ENCODE measurements at places on chromosomes 5 and 9.

DNA sequence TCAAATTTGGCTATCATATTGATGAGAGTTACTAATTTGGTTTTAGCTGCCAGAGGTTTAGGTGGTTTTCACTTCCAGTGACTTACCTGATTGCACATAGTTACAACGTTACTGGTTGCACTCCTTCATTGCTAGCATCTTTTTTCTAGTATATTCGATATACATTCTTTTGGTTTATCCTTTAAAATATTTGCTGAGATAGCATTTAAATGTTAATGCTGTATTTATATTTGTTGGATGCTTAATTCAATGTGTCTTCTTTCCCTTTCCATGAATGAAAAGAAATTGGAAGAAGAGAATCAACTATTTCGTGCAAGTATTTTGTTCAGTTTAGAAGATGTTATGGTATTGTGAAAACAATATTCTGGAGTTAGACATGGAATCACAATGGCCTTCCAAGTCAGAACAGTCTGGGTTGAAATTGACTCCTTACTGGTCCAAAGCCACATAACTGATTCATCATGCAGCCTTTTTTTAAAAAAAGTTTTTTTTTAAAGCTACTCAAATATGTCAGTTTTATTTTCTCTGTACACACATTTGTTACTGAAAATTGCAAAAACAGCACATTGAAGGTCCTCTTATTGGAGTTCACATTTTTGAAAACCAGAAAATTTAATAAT is 2.2 kb downstream of the SPIN1 start:
- peaks cover 14% of the 10 kb centered on the region for H3K4me1 ChIP-seq
- H3K36me3 ChIP-seq, result no peaks in the 10 kb centered on the region
- no peak overlapping the region for H3K4me3 ChIP-seq
- H3K27me3 ChIP-seq, result no peaks in the 10 kb centered on the region

DNA sequence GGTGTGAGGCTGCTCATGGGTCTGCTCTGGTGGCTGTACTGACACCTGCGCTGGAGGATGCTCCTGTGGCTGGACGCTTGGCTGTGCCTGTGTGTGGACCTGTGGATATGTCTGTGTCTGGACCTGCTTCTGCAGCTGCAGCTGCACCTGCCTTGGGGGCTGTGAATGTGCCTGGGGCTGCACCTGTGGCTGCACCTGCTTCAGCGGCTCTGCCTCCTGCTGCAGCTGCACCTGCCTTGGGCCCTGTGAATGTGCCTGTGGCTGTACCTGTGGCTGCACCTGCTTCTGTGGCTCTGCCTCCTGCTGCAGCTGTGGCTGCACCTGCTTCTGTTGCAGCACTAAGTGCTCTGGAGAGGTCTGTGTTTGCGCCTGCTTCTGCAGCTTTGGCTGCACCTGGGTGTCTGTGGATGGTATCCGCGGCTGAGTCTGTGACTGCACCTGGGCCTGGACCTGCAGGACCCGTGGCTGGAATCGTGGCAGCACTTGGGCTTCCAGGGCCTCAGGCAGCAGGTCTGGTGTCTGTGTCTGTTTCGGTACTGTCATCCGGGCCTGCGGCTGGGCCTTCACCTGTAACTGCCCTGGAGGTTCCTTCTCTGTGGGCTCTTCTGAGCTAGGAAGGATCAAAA is 12.5 kb downstream of the CIZ1 start:
- no peaks in the 10 kb centered on the region for H3K4me1 ChIP-seq
- H3K36me3 ChIP-seq, result peaks cover 81% of the 10 kb centered on the region
- no peak overlapping the region for H3K27ac ChIP-seq
- no peaks in the 10 kb centered on the region for H3K27me3 ChIP-seq
- no peak for DNase-seq
- no peak overlapping the region for H3K4me3 ChIP-seq

- H3K4me1 ChIP-seq, result peaks cover 16% of the 10 kb centered on the region
- H3K27ac ChIP-seq, result no peak overlapping the region
- DNase-seq, result no peak
- no peak overlapping the region for H3K4me3 ChIP-seq
- H3K36me3 ChIP-seq, result no peaks in the 10 kb centered on the region
Measured at GRCh38 chr5:78496373-78496772, 136.0 kb downstream of the SCAMP1 start.

DNA sequence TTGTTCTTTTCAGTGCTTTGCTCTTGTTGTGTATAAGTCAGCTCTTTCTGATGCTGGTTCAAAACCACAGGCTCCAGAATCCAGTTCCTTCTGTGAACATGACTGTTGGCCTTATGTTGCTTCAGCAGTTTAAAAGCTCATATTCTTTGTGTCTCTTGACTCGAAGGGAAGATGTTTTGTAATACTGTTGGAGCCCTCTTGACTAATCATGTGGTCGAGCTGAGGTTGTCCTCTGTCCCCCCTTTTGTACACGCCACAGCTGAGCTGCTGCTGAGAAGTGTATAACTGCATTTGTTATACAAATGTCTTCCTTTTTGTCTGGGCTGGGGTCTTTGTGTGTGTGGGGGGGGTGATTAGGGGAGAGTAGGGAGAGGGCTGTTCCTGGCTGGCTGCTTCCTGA is 35.8 kb downstream of the SLC36A1 start:
- no peaks in the 10 kb centered on the region for H3K27me3 ChIP-seq
- no peak for DNase-seq
- peaks cover 33% of the 10 kb centered on the region for H3K36me3 ChIP-seq
- H3K27ac ChIP-seq, result no peak overlapping the region
- H3K4me3 ChIP-seq, result no peak overlapping the region
- peaks cover 3% of the 10 kb centered on the region for H3K4me1 ChIP-seq

- no peaks in the 10 kb centered on the region for H3K27me3 ChIP-seq
- peaks cover 44% of the 10 kb centered on the region for H3K36me3 ChIP-seq
- H3K27ac ChIP-seq, result no peak overlapping the region
- H3K4me3 ChIP-seq, result no peak overlapping the region
- no peaks in the 10 kb centered on the region for H3K4me1 ChIP-seq
Measured at GRCh38 chr5:172906436-172906835, 52.8 kb upstream of the RPL26L1 start.

- DNase-seq, result no peak
- no peaks in the 10 kb centered on the region for H3K27me3 ChIP-seq
- no peak overlapping the region for H3K4me3 ChIP-seq
- H3K27ac ChIP-seq, result no peak overlapping the region
- no peaks in the 10 kb centered on the region for H3K36me3 ChIP-seq
Measured at GRCh38 chr5:16304846-16305245, 125.3 kb upstream of the MARCHF11 start.

- no peak for DNase-seq
- no peak overlapping the region for H3K27ac ChIP-seq
- H3K4me1 ChIP-seq, result peaks cover 80% of the 10 kb centered on the region
- no peaks in the 10 kb centered on the region for H3K27me3 ChIP-seq
- H3K4me3 ChIP-seq, result no peak overlapping the region
- H3K36me3 ChIP-seq, result peaks cover 8% of the 10 kb centered on the region
Measured at GRCh38 chr9:87564791-87565241, 67.1 kb downstream of the DAPK1 start.

- no peaks in the 10 kb centered on the region for H3K27me3 ChIP-seq
- no peak overlapping the region for H3K27ac ChIP-seq
- no peak for DNase-seq
- peaks cover 5% of the 10 kb centered on the region for H3K36me3 ChIP-seq
- H3K4me1 ChIP-seq, result no peaks in the 10 kb centered on the region
Measured at GRCh38 chr9:132040808-132041207, 38.9 kb downstream of the MED27 start.

GRCh38 chr5:8176101-8176693 is 307.2 kb downstream of the MTRR start:
- H3K4me1 ChIP-seq, result no peaks in the 10 kb centered on the region
- DNase-seq, result no peak
- H3K4me3 ChIP-seq, result no peak overlapping the region
- H3K27ac ChIP-seq, result no peak overlapping the region
- no peaks in the 10 kb centered on the region for H3K27me3 ChIP-seq

- no peaks in the 10 kb centered on the region for H3K36me3 ChIP-seq
- H3K27me3 ChIP-seq, result no peaks in the 10 kb centered on the region
- H3K4me3 ChIP-seq, result no peak overlapping the region
- no peak for DNase-seq
Measured at GRCh38 chr9:135246248-135247205, 159.1 kb downstream of the OLFM1 start.

DNA sequence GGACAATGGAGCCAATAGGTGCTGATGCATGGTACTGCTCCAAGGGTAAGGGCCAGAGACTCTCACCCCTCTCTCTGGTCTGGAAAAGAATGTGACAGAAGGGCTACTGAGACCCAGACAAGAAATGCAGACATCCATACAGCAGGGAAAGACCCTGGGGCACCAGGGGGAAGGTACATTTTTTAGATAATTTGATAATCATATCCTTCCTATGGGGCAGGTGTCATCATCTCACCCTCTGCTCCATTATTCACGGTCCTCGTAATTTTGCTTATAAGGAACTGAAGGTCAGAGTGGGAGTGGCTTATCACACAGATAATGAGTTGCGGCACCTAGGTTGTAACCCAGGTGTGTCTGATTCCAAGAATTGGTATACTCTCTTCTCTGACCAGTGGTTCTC is 90.0 kb downstream of the TRIM32 start:
- H3K4me1 ChIP-seq, result no peaks in the 10 kb centered on the region
- DNase-seq, result no peak

DNA sequence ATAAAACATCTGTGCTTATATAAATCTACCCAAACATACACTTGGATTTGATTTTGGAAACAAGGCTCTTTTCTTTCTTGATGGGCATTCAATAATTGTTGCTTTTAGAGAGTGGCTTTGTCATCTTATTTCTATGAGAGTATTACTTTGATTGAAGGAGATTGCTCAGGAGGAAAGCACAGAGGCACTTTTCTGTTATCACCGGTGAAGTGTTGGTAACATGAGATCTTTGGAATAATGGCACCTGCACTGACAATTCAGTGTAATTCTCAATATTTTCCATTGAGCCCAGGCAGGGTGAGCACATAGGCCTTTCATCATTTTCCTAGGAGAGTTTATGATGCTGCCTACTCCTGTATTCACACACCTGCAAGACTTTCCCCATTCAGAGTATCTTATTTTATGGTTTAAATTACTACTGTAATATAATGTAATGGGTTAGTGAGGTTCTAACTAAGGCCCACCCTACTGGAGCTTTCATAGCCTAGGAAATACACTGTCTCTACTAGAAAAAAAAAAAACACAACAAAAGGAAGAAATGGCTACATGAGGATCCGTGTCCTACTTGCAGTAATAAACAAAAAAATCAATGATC is 244.3 kb downstream of the DENND1A start:
- no peaks in the 10 kb centered on the region for H3K4me1 ChIP-seq
- DNase-seq, result no peak
- no peaks in the 10 kb centered on the region for H3K36me3 ChIP-seq
- no peak overlapping the region for H3K4me3 ChIP-seq
- no peaks in the 10 kb centered on the region for H3K27me3 ChIP-seq
- no peak overlapping the region for H3K27ac ChIP-seq

- DNase-seq, result no peak
- H3K27me3 ChIP-seq, result no peaks in the 10 kb centered on the region
- H3K27ac ChIP-seq, result no peak overlapping the region
- H3K36me3 ChIP-seq, result no peaks in the 10 kb centered on the region
- H3K4me1 ChIP-seq, result no peaks in the 10 kb centered on the region
Measured at GRCh38 chr9:2819165-2819564, 24.7 kb downstream of the PUM3 start.

DNA sequence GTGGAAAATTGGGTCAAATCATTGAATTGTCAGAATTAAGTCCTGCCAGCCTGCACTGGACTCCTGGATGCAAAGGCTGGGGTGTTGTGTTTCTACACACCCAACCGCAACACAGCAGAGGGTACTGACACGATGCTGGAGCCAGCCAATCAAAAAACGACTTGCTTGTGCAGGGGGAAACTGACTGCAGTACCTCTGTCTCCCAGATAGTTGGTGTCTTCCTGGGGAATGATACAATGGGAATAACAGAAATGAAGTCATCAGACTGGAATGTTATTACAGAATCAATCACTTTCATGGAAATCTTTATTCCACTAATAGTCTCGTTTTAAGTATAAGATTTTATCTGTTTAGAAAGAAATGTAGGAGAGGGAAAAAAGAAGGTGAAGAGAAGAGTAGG is 330.3 kb downstream of the MLLT3 start:
- no peak for DNase-seq
- H3K36me3 ChIP-seq, result no peaks in the 10 kb centered on the region
- H3K27me3 ChIP-seq, result no peaks in the 10 kb centered on the region
- no peaks in the 10 kb centered on the region for H3K4me1 ChIP-seq

- DNase-seq, result no peak
- peaks cover 56% of the 10 kb centered on the region for H3K27me3 ChIP-seq
- no peak overlapping the region for H3K4me3 ChIP-seq
- no peak overlapping the region for H3K27ac ChIP-seq
- no peaks in the 10 kb centered on the region for H3K36me3 ChIP-seq
Measured at GRCh38 chr5:51396797-51397196, 13.5 kb downstream of the ISL1 start.

DNA sequence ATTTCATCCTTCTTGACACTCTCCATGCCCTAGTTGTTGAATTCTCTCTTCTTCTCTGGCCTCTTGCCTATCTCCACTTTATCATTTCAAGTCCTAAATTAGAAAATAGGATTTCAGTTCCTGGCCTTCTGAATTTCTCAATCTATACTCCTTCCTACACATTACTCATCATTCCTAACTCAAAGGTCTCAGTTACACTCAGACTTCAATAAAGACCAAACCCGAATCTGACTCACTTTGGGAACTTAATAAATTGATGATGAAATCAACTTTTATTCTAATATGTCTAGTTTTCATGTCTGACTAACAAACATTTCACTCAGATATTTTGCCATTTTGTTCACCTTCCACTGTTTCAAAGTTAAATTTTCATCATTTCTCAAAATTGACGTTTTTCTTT is 113.6 kb upstream of the TSLP start:
- H3K27ac ChIP-seq, result no peak overlapping the region
- H3K27me3 ChIP-seq, result no peaks in the 10 kb centered on the region
- H3K4me1 ChIP-seq, result no peaks in the 10 kb centered on the region
- DNase-seq, result no peak

DNA sequence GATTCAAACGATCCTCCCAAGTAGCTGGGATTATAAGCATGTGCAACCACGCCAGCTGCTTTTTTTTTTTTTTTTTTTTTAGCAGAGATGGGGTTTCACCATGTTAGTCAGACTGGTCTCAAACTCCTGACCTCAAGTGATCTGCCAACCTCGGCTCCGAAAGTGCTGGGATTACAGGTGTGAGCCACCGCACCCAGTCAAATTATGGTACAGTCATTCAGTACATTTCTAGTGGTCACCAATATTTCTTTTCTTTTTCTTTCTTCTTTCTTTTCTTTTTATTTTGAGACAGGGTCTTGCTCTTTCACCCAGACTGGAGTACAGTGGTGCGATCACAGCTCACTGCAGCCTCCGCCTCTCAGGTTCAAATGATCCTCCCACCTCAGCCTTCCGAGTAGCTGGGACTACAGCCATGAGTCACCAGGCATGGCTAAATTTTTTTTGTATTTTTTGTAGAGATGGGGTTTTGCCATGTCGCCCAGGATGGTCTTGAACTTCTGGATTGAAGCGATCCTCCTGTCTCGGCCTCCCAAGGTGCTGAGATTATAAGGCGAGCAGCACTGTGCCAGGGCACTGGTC is 25.4 kb upstream of the DCP2 start:
- no peaks in the 10 kb centered on the region for H3K4me1 ChIP-seq
- no peaks in the 10 kb centered on the region for H3K36me3 ChIP-seq
- DNase-seq, result no peak
- H3K27me3 ChIP-seq, result no peaks in the 10 kb centered on the region

GRCh38 chr5:18732556-18733479 is 1098.6 kb downstream of the TAF11L14 start:
- H3K4me1 ChIP-seq, result no peaks in the 10 kb centered on the region
- DNase-seq, result no peak
- no peaks in the 10 kb centered on the region for H3K36me3 ChIP-seq
- no peak overlapping the region for H3K4me3 ChIP-seq
- H3K27me3 ChIP-seq, result no peaks in the 10 kb centered on the region
- no peak overlapping the region for H3K27ac ChIP-seq
